CD4-positive, CD25-positive, alpha-beta regulatory T cell (primary cell): ENCODE measurements at places on chromosomes 13 and 19. TPM values are rescaled to one million over a fixed set of nuclear protein-coding genes. Genes with fewer than 3 reads are reported as not detected.

FFAR1 gene
- not detected for total RNA-seq

- no peaks in the 10 kb centered on the region for H3K27me3 ChIP-seq
- H3K27ac ChIP-seq, result peak within 1 kb of the TSS; percentile 93
- no peaks in the 10 kb centered on the region for H3K36me3 ChIP-seq
- peak within 1 kb of the TSS; percentile 89 for H3K4me3 ChIP-seq
- peak; percentile 94 for DNase-seq
These were observed at the start of gene ZNF566 for GRCh38 chr19:36489118-36489919. Gene ZNF566 (minus strand): TSS chr19:36489561. CDS start chr19:36476557, 13,004 bp downstream.

GRCh38 chr13:86020351-86021002 is 221.3 kb upstream of the SLITRK6 start:
- no peak for DNase-seq
- H3K4me3 ChIP-seq, result no peak overlapping the region
- H3K4me1 ChIP-seq, result no peaks in the 10 kb centered on the region
- H3K27me3 ChIP-seq, result no peaks in the 10 kb centered on the region

- H3K27ac ChIP-seq, result peak overlapping the region; percentile 96
- no peak for DNase-seq
- peak overlapping the region; percentile 96 for H3K4me3 ChIP-seq
These were observed 589 bp downstream of the RBM26 start for GRCh38 chr13:79405501-79405830.

CD33 gene
- 0.99 TPM for total RNA-seq

DNA sequence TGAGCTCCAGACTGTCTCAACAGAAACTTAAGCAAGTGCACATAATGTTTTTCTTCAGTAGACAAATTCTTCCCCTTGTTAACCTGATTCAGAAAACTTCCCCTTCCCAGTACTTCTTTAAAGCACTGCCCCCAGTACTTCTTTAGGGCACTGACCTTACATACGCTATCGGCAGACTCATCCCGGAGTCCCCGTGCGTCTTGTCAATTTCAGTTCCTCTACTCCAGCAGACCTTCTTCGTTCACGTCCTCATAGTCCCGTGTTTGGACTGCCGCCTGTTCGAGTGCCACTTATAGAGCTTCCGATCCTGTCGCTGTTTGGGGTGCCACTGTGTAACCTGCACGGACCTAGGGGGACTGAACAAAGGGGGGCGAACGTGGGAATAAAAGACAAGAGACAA is 29.0 kb downstream of the ZNF627 start:
- H3K4me3 ChIP-seq, result no peak overlapping the region
- peaks cover 8% of the 10 kb centered on the region for H3K4me1 ChIP-seq
- no peaks in the 10 kb centered on the region for H3K27me3 ChIP-seq
- H3K36me3 ChIP-seq, result no peaks in the 10 kb centered on the region
- no peak for DNase-seq
- no peak overlapping the region for H3K27ac ChIP-seq

SMIM44 gene
- not detected for total RNA-seq

SLC25A42 gene
- 32.2 TPM for total RNA-seq

LRRC63 gene
- 0.20 TPM for total RNA-seq

CABP5 gene
- 0.32 TPM for total RNA-seq

GRCh38 chr19:41421314-41421713 is 5.9 kb downstream of the B3GNT8 start:
- peaks cover 54% of the 10 kb centered on the region for H3K36me3 ChIP-seq
- no peak overlapping the region for H3K27ac ChIP-seq
- no peaks in the 10 kb centered on the region for H3K4me1 ChIP-seq

- DNase-seq, result no peak
- H3K27me3 ChIP-seq, result no peaks in the 10 kb centered on the region
- no peaks in the 10 kb centered on the region for H3K36me3 ChIP-seq
- H3K27ac ChIP-seq, result no peak overlapping the region
- no peaks in the 10 kb centered on the region for H3K4me1 ChIP-seq
These were observed 87.1 kb upstream of the IPO5 start for GRCh38 chr13:97866346-97866745.

GSX1 gene
- total RNA-seq, result not detected

GRCh38 chr19:10543420-10544241 is at the start of gene ATG4D:
Gene ATG4D (plus strand): TSS chr19:10543904. CDS start chr19:10544091, 187 bp downstream.
- peaks cover 23% of the 10 kb centered on the region for H3K4me1 ChIP-seq
- peak within 1 kb of the TSS; percentile 69 for H3K27ac ChIP-seq

AZU1 gene
- 0.59 TPM for total RNA-seq

DNA sequence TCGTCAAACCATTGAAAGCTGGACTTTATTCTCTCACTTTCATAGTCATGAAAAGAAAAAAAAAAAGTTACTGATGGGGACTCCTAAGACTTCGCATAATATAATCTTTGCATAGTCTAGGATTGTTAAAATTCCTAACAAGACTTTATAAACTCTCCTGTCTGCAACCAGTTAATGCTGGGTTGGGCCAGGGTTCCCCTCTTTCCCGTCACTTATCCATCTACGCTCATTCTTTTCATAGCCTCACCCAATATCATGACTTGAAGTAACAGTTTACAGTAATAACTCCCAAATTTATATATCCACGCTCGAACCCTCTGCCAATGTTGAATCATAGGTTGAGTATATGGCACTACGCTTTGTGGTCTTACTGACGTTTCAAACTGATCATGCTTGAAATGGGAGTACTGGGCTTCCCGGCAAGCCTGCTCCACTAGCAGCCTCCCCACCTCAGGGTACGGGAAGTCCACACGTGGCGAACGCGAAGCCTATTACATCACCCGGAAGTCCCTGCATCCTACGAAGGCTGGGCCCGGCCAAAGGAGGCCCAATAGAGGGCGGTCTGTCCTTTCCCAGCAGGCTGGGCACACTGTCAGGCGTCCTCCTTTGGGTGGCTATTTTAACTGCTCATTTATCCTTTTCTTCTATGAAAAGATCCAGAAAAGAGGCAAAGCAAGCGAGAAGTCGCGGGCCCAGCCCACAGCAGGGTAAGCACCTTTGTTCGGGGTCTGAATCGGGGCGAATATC is 694 bp upstream of the ZNF460 start:
- H3K27me3 ChIP-seq, result no peaks in the 10 kb centered on the region
- peaks cover 30% of the 10 kb centered on the region for H3K4me1 ChIP-seq
- DNase-seq, result no peak
- H3K4me3 ChIP-seq, result peak overlapping the region; percentile 80

- no peak for DNase-seq
- no peaks in the 10 kb centered on the region for H3K36me3 ChIP-seq
- H3K4me1 ChIP-seq, result peaks cover 4% of the 10 kb centered on the region
- no peak overlapping the region for H3K4me3 ChIP-seq
- no peak overlapping the region for H3K27ac ChIP-seq
These were observed 427 bp downstream of the PLPPR3 start for GRCh38 chr19:821231-821824.

ZNF8 gene
- total RNA-seq, result 6.7 TPM

HIF3A gene
- not detected for total RNA-seq

- H3K4me3 ChIP-seq, result no peak overlapping the region
- H3K36me3 ChIP-seq, result peaks cover 8% of the 10 kb centered on the region
- DNase-seq, result no peak
These were observed 7.7 kb upstream of the TICAM1 start for GRCh38 chr19:4839192-4839591.

DNA sequence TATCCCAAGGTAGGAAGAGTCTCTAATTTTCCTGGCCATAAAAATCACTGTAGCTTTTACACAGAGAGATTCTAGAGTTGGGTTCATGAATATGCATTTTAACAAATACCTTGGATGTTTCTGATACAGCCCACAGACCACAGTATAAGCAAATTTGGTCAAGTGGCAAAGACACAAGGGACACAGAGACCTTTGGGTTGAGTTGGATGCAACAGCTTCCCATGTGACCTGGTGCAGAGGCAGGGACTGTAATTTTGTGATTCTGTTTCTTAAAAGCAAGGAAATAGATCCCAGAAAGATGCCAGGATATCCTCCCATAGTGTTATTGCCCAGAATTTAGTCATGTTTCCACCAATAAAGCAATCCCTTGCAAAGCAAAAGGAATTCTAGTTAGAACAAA is 27.0 kb downstream of the FPR3 start:
- no peak overlapping the region for H3K4me3 ChIP-seq
- DNase-seq, result no peak
- H3K27ac ChIP-seq, result no peak overlapping the region
- no peaks in the 10 kb centered on the region for H3K4me1 ChIP-seq
- H3K27me3 ChIP-seq, result no peaks in the 10 kb centered on the region

GRCh38 chr19:1862424-1863327 is 703 bp downstream of the KLF16 start:
- peaks cover 60% of the 10 kb centered on the region for H3K4me1 ChIP-seq
- no peaks in the 10 kb centered on the region for H3K36me3 ChIP-seq
- H3K27ac ChIP-seq, result peak overlapping the region; percentile 82
- DNase-seq, result peak; percentile 55
- no peaks in the 10 kb centered on the region for H3K27me3 ChIP-seq

GRCh38 chr13:106484084-106484483 is 51.4 kb downstream of the EFNB2 start:
- H3K27ac ChIP-seq, result no peak overlapping the region
- H3K27me3 ChIP-seq, result peaks cover 11% of the 10 kb centered on the region
- no peaks in the 10 kb centered on the region for H3K36me3 ChIP-seq
- no peak overlapping the region for H3K4me3 ChIP-seq
- DNase-seq, result no peak
- H3K4me1 ChIP-seq, result no peaks in the 10 kb centered on the region

POU2F2 gene
- total RNA-seq, result 48.9 TPM

FSD1 gene
- 1.0 TPM for total RNA-seq

DNA sequence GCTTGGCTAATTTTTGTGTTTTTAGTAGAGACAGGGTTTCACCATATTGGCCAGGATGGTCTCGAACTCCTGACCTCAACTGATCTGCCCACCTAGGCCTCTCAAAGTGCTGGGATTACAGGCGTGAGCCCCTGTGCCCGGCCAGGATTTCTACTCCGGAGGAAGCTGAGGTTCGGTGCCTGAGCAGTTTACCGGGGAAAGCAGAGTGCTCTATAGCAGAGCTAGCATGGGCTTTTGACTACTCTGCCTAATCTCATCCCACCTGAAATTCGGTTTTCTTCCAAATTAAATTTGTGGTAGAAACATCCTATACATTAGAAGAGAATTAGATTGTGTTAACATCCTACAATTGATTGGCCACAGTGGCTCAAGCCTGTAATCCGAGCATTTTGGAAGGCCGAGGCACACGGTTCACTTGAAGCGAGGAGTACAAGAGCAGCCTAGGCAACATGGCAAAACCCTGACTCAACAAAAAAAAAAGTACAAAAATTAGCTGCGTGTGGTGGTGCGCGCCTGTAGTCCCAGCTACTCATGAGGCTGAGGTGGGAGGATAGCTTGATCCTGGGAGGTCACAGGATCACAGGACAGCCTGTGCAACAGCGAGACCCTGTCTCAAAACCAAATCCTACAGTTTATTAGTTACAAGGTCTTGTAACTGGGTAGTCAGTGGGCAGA is 1.6 kb downstream of the RPL13A start:
- no peak for DNase-seq
- H3K27ac ChIP-seq, result peak overlapping the region; percentile 79
- peak overlapping the region; percentile 99 for H3K4me3 ChIP-seq
- H3K27me3 ChIP-seq, result no peaks in the 10 kb centered on the region
- peaks cover 60% of the 10 kb centered on the region for H3K36me3 ChIP-seq

DNA sequence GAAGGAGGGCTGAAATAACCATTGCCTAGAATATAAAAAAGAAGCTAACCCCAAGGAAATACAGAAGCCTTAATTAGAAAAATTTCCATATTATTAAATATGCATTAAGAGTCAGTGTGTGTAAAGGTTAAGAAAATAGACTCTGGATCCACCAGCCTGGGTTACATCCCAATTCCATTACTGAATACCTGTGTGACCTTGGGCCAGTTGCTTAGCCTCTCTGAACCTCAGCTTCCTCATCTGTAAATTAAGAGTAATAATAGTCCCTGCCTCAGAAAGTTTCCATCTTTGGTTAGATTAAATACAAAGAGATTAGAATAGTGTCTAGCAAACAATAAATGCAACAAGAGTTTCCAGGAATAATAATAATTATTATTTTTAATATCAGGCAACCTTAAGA is 54.5 kb downstream of the ATP7B start:
- no peaks in the 10 kb centered on the region for H3K36me3 ChIP-seq
- no peak for DNase-seq
- no peaks in the 10 kb centered on the region for H3K27me3 ChIP-seq
- H3K27ac ChIP-seq, result no peak overlapping the region

- no peaks in the 10 kb centered on the region for H3K27me3 ChIP-seq
- H3K4me1 ChIP-seq, result no peaks in the 10 kb centered on the region
- no peak overlapping the region for H3K4me3 ChIP-seq
These were observed 531.1 kb downstream of the IRS2 start for GRCh38 chr13:109255141-109255856.

GNA15 gene
- total RNA-seq, result 43.0 TPM

GRCh38 chr19:53912653-53913052 is 3.6 kb downstream of the CACNG7 start:
- peaks cover 6% of the 10 kb centered on the region for H3K27me3 ChIP-seq
- H3K4me3 ChIP-seq, result no peak overlapping the region
- no peak overlapping the region for H3K27ac ChIP-seq
- H3K36me3 ChIP-seq, result no peaks in the 10 kb centered on the region
- H3K4me1 ChIP-seq, result peaks cover 4% of the 10 kb centered on the region

LGALS14 gene
- total RNA-seq, result not detected

DNA sequence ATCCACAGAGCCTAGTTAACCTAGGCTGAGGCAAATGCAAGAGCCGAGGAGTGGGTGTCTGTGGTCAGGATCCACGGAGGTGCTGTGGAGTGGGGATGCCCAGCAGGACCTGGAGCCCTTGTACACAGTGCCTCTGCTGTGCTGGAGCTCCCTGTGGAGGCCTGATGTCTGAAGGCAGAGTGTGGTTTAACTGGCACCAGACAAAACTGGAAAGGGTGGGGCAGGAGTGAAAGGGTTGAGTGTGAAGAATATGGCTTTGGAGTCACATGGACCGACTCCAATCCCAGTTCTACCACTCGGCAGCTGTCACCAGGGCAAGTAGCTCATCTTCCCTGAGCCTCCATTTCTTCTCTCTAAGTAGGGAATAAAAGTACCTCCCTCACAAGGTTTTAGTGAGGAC is 60.3 kb upstream of the GPR12 start:
- H3K27ac ChIP-seq, result no peak overlapping the region
- no peaks in the 10 kb centered on the region for H3K27me3 ChIP-seq
- no peaks in the 10 kb centered on the region for H3K36me3 ChIP-seq
- H3K4me1 ChIP-seq, result no peaks in the 10 kb centered on the region

GRCh38 chr13:49701491-49701890 is 10.2 kb upstream of the EBPL start:
- H3K27ac ChIP-seq, result no peak overlapping the region
- H3K36me3 ChIP-seq, result peaks cover 32% of the 10 kb centered on the region
- no peaks in the 10 kb centered on the region for H3K4me1 ChIP-seq
- no peaks in the 10 kb centered on the region for H3K27me3 ChIP-seq
- H3K4me3 ChIP-seq, result no peak overlapping the region
